Activated CD4-positive, alpha-beta T cell treated with anti-CD3 and anti-CD28 coated beads, Interleukin-10, Interleukin-2, amounts not matched to agents 100 ng/mL and 50 ng/mL, durations not matched to agents 16 hours and 8 hours (primary cell): ENCODE measurements at places on chromosomes 12 and 14.

- DNase-seq, result no peak
These were observed 3.1 kb downstream of the LRFN5 start for GRCh38 chr14:41609704-41610183.

DNA sequence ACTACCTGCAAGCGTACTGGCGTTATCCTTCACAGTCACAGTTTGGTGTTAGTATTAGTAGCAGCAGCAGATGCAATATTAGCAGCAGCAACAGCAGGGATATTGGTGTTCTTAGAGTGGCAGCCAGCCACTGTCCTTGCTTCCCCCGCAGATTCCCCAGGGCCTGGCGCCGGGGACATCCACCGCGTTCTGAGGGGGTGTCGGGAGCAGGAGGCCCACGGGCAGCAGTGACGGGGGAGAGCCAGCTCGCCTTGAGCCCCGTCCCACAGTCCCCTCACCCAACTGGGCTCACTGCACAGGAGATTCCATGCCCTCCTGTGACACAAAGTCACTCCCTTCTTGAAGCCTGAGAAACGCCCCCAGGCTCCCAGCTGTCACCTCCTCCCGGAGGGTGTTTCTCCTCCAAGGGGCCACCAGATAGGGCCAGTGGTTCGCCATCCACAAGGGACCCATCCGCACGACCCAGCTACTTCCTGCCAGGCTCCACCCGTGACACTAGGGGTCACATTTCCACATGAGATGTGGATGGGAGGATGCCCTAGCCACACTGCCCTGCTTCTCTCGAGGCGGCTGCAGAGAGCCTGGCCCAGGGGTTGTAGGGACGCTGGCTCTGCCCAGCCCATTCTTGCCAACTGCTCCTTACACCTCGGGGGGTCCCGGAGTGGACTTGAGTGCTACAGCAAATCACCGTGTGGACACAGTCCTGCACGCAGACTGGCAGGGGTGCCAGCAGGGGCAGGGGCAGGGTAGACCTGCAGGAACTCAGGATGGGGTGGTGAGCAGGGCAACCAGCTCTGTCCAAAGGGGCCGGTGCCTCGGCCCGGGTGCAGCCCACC is 123.1 kb downstream of the PIWIL1 start:
- no peak for DNase-seq

DNA sequence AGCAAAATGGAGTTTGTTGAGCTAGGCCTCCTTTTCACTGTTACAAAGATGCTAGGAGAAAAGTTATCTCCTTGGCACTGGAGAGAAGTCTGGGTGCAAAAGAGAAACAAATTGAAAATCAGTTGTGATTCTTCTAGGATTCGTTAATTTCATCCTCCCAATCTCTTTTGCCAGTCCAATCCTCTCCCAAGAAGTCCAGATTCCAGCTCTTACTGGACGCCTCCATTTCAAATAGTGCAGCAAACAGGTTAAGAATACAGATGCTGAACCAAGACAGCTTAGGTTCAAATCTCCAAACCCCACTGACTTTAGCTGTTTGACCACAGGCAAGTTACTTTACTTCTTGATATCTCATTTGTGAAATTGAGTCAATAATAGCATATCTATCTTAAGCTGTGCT is 34.0 kb upstream of the CAPRIN2 start:
- no peak for DNase-seq

- DNase-seq, result no peak
These were observed 46.3 kb upstream of the IGF1 start for GRCh38 chr12:102526656-102527055.

GRCh38 chr14:91844029-91844428 is 23.3 kb downstream of the TC2N start:
- no peak for DNase-seq

GRCh38 chr14:33987565-33988080 is 36.7 kb upstream of the EGLN3 start:
- DNase-seq, result no peak

DNA sequence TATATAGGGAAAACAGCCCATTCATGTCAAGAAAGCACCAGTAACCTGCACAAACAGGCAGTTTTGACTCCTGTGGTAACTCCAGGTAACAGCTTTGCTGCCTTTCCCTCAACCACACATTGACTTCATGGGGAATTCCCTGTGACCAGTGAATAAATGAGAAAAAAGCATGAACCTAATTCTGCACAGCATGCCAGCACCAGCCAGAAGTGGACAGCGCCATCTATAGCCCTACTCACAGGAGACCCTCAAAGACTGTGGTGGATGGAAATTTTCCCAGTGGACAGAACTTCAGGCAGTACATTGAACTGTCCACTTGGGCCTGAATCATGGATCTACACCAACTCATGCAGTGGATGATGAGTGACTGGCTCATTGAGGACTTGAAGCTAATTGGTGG is 152.1 kb downstream of the SLC8A3 start:
- DNase-seq, result no peak

GRCh38 chr12:117450209-117450608 is 88.8 kb upstream of the NOS1 start:
- no peak for DNase-seq

DNA sequence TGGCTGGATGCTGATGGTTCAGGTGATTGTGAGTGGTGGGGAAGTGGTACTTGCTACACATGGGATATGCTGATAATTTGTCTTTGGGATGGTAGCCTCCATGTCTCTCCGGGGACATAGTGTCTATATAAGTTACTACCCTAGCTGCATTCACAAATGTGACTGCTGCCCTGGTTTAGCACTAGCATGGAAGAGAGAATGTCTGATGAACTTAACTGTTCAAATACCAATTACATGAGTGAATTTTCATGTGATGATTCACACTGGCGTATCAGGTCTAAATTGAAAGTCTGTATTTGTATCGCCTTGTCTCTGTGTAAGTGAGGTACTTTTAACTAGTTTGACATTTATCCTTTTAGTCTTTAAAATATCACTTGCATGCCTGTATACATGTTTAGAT is 34.4 kb downstream of the ATF7IP start:
- DNase-seq, result peak; percentile 54

DNA sequence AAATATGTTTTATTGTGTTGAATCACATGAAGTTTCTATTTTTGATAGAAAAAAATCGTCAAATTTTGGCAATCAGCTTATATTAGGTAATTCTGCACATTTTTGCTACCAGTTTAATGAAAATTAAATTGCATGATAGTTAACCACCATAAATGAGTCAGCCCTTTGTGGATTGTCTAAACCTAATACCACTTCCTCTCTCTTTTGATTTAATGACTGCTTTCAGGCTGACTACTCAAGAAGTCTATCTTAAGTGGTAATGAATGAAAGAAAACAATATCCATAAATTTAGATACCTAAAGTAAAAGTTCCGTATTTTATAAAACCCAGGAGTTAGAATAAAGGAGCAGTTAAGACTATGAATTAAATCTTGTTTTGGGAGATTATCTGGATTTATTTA is 450.5 kb downstream of the TMEM117 start:
- peak; percentile 21 for DNase-seq

DNA sequence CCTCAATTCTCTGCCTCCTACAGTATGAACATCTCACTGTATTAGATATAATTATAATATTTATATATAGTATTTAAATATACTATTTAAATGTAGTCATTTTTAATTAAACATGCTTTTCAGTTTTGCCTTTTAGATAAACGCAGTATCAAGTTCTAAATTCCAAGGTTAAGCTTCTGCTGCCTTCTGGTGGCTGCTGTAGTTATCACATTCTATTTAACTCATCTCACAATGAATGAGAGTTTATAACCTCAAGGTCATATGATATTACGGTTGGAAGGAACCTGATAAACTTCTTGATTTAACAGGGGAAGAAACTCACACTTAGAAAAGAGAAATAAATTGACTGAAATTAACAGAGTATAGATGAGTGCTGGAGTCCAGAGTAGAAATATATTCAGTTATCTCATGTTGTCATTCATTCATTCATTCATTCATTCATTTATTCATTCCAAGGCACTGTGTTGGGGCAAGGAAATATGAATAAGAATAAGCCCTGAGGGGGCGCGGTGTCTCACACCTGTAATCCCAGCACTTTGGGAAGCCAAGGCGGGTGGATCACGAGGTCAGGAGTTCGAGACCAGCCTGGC is 31.9 kb downstream of the GUCY2C start:
- DNase-seq, result peak; percentile 22

DNA sequence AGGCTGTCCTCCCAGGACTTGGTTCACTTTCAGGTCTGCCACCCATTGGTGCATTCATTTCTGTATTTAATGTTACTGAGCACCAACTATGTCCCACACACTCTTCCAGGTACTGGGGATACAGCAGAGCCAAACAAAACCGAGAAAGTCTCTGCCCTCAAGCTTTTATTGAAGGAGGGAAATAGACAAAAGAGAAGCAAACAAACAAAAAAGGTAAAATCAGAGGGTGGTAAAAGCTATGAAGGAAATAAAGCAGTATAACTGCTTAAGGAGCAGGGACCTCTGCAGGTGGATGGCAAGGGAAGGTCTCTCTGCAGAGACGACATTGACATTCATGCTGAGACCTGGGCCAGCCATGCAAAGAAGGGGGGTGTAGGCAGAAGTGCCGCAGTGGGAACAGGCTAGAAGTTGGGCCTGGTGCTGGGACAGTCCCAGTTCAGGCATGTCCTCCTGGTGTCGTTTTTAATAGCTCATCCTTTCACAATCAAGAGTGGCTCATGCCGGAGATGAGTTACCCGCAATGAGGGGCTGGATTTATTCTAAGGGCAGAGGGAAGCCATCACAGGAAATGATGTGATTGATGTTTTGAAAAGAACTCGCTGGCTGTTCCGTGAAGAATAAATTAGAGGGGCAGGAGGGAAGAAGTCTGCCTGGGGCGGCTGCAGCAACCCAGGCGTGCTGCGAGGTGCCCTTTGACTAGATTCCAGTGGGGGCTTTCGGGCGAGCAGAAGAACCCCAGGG is 72.8 kb downstream of the IRF2BPL start:
- DNase-seq, result peak; percentile 81

DNA sequence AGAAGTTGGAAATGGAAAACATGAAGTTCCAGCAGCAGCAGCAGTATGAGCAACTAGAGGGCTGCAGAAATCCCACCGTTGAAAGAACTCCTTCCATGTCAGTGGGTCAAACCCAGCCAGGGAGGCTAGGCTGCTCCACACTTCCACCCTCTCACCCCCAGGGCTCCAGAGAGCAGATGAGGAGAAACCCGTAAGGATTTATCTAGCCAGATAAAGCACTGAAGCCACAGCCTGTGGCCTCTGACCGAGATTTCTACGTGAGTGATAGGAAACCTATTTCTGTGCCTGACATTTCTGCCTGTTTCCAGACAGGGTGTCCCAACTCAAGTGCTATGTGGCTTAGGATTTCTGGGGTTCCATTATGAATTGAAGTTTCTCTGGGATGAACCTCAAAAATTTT is 100.0 kb upstream of the EEA1 start:
- no peak for DNase-seq

DNA sequence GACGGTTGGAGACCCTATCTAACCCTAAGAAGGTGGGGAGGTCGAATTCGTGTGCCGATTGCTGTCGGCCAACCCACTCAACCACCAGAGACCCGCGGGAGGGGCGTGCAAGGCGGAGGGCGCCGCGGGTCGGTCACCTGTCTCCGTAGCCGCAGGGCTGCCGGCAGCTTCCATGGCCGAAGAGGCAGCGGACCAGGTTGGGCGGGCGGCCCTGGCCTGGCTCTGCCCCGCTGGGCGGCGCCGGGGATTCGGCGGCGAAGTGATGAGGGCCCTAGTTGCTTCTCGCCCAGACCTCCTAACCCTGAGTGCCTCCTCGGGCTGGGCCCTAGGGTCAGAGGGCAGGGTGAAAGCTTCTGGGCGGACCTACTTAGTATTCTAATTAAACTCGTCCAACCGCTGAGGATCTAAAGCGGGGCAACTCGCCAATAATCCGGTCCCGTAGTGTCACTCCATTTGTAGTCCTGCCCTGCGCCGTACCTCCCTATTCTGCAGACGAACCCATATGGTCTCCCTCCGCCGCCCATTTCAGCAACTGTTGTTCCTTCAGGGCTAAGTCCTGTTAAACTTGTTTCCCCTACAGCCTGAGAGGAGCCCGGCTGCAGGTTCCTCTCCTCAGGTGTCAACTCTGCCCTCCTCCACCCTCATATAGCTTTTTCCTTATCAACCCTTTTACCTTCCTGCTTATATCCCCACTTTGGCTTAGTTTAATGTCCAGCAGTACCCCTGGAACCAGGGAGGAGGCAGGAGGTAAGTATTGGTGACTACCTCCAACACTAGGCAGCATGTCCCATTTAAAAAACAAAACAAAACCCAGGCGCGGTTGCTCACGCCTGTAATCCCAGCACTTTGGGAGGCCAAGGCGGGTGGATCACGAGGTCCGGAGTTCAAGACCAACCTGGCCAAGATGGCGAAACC is at the start of gene PYM1:
Gene PYM1, minus strand, starts transcription at position 307 of the 915 bp plus-strand sequence. Its CDS starts 133 bp downstream, at position 174.
- peak; percentile 93 for DNase-seq

DNA sequence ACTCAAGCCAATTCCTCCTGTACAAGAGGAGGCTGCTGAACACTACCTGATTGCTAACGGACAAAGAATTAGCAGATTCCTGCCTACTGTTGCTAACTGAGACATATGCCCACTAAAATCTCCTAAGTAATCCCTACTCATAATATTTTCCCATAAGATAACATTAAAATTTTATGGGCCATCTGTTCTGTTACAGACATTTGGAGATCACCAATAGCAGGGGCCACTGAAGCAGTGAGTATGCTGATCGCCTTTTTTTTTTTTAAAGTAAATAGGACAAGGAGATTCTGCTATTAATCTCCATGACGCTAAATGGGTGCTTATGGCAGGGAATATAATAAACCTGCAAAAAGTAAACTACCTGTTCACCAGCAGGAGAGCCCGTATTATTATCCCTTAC is 292.9 kb downstream of the MED13L start:
- no peak for DNase-seq
